ENCODE measurements at places on chromosomes 11 and 22. TPM values are rescaled to one million over a fixed set of nuclear protein-coding genes. Genes with fewer than 3 reads are reported as not detected.

Gene PSMC3
- total RNA-seq: 216 TPM

DNA sequence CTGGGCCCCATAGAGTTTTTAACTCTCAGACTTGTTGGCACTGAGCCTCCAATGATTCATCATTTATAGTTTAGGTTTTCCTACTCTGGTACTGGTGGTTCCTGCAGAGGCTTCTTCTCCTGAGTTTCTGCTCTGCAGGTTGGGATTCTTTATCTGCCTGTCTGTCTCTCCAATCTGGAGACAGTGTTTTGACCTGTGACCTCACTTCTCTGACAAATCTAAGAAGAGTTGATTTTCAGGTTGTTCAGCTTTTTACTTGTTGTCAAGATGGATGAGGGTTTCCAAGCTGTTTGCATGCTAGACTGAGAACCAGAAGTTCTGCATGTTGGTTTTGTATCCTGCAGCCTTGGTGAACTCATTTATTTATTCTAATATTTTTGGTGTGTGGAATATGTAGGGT lies 63.9 kb downstream of the JAM3 start:
- no peak for DNase-seq

- DNase-seq: no peak
These were observed 718 bp downstream of the CHKA start for GRCh38 chr11:68120273-68121066.

- DNase-seq: no peak
These were observed 5.1 kb upstream of the LYVE1 start for GRCh38 chr11:10573556-10573955.

DNA sequence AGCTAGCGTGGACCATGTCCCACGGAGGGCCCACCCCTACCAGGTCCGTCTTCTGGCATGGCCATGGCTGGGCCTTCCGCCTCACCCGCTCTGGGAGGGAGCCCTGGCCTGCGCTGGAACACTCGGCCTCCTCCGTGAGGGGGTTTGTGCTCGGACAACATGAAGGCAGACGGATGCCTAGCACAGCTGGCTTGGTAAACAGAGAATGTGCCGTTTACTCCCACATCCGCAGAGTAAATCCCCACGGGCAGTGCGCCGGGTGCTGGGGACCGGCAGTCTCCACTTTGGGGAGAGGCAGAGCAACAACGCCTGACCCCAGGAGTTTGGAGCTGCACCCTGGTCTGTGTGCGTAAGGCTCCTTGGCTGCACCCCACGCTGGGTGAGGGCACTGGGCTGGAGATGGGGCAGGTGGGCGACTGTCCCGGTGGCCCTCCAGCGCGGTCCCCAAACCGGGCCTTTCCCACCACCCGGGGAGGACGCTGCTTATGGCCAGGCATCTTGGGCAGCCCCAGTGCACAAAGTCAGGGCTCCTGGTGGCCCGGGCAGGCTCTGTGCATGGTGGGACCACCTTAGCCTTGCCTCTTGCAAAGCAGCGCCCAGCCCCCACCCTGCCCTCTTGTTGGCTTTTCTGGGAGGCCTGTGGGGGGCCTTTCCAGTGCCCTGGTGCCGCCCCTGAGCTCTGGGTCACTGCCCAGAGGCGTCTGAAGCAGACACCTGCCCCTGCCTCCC lies 30.7 kb upstream of the MUC5AC start:
- DNase-seq: no peak

All from natural killer cell treated with Interleukin-12 subunit alpha and Interleukin-12 subunit beta and Interleukin-15 and Interleukin-18, amount 100 ng/mL, for 72 hours (primary cell).